ENCODE measurements at places on chromosomes 13 and 19.

DNA sequence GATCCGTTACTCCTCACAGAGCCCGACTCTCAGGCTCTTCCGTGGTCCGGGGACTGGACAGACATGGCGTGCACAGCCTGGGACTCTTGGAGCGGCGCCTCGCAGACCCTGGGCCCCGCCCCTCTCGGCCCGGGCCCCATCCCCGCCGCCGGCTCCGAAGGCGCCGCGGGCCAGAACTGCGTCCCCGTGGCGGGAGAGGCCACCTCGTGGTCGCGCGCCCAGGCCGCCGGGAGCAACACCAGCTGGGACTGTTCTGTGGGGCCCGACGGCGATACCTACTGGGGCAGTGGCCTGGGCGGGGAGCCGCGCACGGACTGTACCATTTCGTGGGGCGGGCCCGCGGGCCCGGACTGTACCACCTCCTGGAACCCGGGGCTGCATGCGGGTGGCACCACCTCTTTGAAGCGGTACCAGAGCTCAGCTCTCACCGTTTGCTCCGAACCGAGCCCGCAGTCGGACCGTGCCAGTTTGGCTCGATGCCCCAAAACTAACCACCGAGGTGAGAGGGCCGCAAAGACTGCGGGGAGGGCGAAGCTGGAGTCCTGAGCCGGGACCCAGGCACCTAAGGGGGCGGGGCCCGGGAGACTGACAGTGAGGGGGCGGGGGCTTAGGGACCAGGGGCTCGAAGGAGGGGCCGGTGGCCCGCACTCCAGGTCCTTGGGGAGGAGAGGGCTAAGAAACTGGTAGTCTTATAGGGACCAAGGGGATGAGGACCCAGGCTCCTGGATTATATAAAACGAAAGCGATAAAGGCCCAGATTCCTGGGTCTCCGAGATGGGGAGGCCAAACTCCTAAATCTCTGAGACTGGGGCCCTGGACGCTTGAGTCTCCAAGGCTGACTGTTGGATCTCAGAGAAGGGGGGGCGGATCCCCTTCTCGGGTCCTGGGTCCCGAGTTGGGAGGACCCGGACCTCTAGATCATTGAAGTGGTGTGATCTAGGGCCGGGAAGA, 2.0 kb downstream of the ETV2 start:
- peak; percentile 62 for DNase-seq

GRCh38 chr13:33352526-33352925, 67.0 kb upstream of the STARD13 start:
- DNase-seq, result no peak

DNA sequence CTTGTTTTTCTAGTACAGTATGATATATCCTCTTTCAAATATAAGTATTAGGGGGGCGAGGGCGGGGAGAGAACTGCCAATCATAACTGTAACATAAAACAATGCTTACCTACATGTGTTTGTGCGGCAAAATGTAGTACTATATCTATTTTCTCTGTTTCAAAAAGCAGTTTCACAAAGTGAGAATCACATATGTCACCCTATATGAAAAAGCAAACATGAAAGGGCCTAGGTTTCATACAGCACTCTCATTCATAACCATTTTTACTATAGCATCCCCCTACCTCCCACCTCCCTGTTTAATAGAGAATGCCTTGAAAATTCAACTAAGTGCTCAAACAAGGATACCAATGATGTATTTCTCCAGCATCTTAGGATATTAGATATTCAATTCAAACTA, 5.2 kb downstream of the TGDS start:
- DNase-seq, result no peak

GRCh38 chr13:56953965-56954364, 186.8 kb upstream of the PRR20A start:
- no peak for DNase-seq

Measured in fibroblast of mammary gland (primary cell).